HT1080 (cell line): ENCODE measurements at places on chromosomes 2 and 18. TPM values are rescaled to one million over a fixed set of nuclear protein-coding genes. Genes with fewer than 3 reads are reported as not detected.
A peak's percentile ranks its signal among the peaks of the same experiment; 100 is the strongest.

GRCh38 chr18:36610661-36611060 lies 218.1 kb downstream of the TPGS2 start:
- DNase-seq = no peak

DNA sequence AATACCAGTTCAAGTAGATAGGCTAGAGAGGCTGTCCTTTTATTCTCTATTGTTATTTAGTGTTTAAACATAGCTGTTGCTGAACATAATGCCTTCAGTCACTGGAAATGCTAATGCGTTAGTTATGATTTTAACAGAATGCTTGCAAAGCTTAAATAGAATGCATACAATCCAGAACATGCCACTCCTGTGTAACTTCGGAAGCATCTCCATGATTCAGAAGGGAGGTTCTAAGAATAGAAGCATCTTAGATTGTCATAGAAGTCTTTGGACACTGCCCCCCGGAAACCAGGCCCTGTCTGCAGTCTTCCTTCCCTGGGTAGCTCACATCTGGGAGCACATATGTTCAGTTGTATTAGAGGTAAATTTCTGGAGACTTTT lies 73.2 kb downstream of the ZNF532 start:
- no peak for DNase-seq

DNA sequence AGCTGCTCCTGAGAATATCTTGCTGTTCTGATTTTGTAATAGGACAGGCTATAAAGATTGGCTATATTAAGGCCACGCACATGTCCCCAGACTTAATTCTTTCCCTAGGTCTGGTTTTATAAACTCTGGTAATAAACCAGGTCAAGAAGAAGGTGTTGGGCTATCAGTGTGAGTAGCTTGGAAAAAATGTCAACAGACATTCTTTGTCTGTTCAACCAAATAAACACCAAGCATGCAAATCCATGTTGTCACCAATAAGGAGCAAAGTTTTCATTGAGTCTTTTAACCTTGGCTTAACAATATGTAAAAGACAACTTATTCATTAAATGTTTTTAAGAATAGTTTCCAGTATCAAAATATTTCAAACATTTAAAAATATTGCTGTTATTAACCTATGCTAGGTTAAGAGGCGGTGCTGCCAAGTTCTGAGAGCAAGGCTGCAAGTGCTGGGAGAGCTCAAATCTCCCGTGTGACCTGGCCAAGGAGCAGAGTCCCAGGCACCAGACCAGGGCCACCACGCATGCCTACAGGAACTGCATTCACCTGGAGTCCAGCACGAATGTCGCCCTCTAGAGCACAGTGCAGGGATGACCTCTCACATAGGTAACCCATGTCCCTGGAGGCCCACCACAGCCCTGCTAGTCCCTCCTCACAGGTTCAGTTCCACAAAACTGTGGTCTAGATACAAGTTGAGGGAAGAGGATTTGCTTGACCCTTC lies 120.5 kb upstream of the POU3F3 start:
- DNase-seq = no peak

DNA sequence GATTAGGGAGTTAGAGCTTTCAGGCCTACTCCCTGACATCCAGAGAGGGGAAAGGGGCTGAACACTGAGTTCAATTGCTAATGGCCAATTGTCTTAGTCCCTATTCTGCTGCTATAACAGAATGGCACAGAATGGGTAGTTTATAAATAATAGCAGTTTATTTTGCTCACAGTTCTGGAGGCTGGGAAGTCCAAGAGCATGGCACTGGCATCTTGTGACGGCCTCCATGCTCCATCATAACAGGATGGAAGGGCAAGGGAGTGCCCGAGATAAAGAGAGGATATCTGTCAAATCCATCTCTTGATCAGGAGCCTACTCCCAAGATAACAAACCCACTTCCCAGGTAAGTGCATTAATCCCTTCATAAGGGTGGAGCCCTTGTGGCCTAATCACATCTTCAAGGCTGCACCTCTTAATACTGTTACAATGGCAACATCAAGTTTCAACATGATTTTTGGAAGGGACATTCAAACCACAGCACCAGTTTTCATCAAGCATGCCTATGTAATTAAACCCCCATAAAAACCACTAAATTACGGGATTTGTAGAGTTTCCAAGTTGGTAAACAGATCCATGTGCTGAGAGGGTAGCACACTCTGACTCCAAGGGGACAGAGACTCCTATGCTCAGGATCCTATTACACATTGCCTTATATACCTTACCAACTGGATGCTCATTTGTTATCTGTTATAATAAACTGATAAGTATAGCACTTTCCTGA lies 44.6 kb downstream of the BAZ2B start:
- DNase-seq = no peak

DNA sequence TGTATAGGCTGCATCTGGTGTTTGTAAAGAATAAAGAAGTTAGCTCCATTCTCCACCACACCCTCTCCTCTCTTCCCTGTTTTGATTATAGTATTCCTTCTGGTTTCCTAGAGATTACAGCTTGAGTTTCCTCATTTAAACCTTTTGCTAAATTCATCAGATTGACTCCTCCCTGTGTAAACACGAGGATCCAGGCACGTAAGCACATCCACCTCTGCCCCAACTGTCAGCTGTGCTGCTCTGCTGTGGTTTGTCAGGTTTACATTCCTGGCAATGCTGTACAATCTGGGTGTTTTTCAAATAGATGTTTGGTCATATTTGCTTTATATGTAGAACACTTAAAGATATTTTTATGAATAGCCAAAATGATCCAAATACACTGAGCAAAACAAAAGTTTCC lies 302.8 kb downstream of the PTGR3 start:
- no peak for DNase-seq

DNA sequence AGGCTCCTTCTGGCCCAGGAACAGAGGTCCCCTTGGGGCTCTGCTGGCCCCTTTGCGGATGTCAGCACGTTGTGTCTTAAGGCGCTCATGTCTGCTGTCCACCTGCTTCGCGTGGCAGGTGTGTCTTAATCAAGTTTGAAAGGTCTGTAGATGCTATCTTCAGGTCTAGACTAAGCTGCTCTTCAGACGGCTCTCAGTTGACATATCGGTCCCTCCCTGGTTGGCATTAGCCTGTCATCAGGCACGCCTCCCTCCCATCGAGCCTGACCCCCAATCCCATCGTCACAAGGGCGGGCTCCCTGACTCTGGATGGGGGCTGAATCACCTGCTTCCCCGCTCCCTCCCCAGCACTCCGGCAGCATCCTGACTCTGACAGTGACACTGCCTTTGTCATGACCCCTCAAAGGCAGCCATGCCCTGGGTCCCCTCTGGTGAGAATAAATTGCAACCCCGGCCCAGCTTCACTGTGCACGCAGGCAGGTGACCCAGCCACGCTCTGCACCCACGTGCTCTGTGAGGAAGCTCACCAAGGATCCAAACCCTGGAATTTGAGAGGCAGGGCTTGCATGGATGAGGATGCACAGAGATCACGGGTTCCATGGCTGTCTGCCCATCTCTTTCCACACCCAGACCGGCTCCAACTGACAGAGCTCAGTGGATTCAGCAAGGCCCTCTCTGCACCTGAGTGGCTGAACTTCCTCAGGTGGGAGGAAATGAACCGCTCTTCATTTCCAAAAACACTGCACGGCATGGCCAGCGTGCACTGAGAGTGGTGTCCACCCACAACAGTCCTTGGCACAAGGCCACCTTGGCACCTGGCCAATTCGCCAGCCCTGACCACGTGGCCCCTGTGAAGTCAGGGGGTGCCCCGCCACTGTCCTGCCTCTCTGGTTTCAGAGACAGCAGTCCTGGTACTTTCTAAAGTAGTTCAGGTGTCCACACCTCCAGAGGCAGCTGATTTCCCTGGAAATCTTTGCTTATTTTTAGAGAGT lies 110.2 kb upstream of the GPC1 start:
- no peak for DNase-seq

DNA sequence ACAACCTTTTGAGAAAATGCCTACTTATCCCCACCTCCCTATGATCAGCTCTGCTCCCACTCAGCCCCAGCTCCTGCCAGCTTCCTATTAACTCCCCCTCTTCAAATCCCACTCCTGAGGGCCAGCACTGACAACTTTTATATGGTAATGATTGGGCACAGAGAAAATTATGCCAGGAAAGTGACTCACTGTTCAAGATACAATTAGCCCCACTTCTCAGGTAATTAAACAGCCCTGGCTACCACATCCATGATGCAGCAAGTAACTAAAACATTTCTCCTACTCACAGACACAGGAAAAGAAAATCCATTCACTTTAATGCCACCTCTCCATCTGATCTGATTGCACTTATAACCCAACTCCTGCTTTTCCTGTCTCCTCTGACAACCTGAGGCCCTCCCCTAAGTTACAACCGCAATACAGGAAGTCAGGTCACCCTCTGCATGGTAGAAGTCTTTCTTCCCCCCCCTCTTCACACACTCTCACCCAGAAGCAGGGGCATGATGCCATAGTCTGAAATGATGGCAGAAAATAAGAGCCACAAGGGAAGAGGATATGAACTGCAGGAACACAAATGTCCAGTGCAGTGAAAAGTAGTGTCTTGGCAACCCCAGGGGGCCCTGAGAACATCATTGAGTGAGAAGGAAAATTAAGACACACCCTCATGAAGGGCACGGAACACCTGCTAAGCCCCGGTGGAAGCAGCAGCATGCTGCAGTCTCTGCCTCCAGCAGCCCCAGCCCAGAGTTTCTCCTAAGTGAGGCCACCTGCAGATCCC lies 54.4 kb downstream of the STK39 start:
- peak; percentile 90 for DNase-seq

DNA sequence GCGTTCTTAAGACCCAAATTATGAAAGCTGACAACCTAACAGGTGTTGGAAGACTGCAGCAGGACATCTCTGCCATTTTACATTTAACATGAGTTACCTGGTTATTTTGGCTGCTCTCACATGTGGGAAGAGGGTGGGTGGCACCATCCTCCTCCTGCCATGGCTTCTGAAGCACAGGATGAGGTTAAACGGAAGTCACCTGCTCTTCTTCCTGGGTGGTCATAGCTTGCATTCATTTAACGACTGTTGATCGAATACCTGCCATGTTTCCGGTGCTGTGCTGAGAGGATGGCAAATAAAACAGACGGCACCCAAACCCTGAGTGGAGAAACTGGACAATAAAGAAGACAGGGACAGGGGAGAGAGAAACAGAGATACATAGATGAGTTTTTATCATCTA lies 118.0 kb downstream of the RHBDD1 start:
- DNase-seq = no peak

GRCh38 chr2:12304564-12305171 lies 412.1 kb upstream of the TRIB2 start:
- DNase-seq = no peak

GRCh38 chr2:47867205-47867604 lies 39.1 kb downstream of the FBXO11 start:
- peak; percentile 80 for DNase-seq

- no peak for DNase-seq
Measured at GRCh38 chr18:63836456-63836855, 51.0 kb upstream of the SERPINB2 start.

DNA sequence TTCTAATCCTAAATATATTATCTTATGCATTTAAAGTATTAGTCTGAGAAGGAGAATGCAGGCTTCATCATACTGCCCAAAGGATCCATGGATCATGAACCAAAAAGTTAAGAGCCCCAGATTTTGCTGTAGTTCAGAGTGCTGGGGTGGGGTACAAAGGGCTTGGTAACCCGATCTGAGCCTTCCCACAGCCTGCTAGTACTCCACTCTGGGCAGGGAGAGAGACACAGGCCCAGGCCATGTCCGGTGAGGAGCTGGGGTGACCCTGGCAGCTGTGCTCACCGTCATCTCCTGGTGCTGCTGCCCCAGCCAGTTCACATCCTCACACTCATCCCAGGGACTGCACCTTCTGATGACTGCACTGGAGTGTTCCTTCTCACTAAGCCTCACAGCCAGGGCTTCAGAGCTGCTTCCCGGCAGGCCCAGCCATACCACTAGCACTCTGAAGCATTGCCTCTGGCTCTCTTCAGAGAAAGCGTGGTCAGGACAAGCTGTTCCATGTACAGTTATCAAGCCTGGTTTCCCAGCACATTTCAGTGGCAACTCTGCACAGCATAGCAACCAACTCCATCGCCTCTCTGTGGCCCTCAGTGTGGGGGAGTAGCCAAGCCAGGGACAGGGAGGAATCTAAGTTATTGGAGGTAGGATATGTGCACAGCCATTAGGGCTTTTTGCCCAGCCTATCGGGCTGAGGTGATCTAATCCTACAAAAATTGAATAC lies 189.0 kb upstream of the CTAGE1 start:
- DNase-seq = no peak

DNA sequence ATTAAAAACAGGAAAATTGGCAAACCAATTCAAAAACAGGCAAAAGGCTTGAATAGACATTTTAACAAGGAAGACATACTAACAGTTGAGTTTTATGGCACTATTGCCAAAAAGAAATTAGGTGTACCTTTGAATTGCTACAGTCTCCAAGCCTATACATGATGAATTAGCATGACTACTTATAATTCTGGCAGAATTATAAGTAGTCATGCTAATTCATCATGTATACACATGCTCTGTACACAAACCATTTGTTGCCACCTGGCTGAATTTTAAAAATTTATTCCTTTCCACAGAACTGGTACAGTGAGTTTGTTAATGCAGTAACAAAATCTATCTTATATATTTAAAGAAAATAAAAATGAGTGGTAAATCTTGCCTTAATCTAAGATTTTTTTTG lies 1332.0 kb upstream of the CRIM1 start:
- no peak for DNase-seq

DNA sequence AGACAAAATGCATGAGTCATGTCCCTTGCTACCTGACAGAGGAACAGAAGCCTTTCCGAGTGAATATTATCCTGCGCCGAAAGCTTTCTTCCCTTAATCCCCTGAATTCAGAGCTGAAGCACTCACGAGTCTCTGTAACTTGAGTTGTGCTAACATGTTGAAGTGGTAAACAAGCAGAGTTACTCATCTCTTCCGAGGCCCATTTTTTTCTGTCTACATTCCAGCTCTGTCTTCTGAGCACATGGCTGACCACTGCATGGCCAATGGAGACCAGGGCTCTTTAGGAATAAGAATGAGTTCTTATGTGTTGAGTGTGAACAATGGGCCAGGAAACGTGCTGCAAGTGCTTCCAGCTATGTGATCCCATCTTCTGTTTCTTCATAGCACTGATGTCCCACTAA lies 73.1 kb upstream of the PID1 start:
- peak; percentile 31 for DNase-seq

CELF4 gene
- not detected in 2 replicates for total RNA-seq

GAREM1 gene
- total RNA-seq = 1.0 and 2.8 TPM in 2 replicates

EDAR gene
- total RNA-seq = not detected in 2 replicates

MBOAT2 gene
- total RNA-seq = 26.4 and 35.4 TPM in 2 replicates

EIF5B gene
- total RNA-seq = 22.6 and 37.3 TPM in 2 replicates

VSNL1 gene
- not detected in 2 replicates for total RNA-seq

IRS1 gene
- total RNA-seq = 22.8 and 29.9 TPM in 2 replicates

DSG2 gene
- total RNA-seq = 25.1 and 30.0 TPM in 2 replicates

CHRNG gene
- not detected in 2 replicates for total RNA-seq

SERPINB10 gene
- total RNA-seq = not detected in 2 replicates
